Activated CD4-positive, alpha-beta T cell treated with anti-CD3 and anti-CD28 coated beads, Interleukin-2, amount 10 ng/mL, durations not matched to agents 24 days and 14 days (primary cell): ENCODE measurements at places on chromosomes 12 and 14. TPM values are rescaled to one million over a fixed set of nuclear protein-coding genes. Genes with fewer than 3 reads are reported as not detected.

- no peak overlapping the region for H3K4me3 ChIP-seq
- peaks cover 7% of the 10 kb centered on the region for H3K27me3 ChIP-seq
- no peak for DNase-seq
- peaks cover 24% of the 10 kb centered on the region for H3K4me1 ChIP-seq
- H3K27ac ChIP-seq, result no peak overlapping the region
Measured at GRCh38 chr12:124683152-124684124, 116.0 kb upstream of the NCOR2 start.

DNA sequence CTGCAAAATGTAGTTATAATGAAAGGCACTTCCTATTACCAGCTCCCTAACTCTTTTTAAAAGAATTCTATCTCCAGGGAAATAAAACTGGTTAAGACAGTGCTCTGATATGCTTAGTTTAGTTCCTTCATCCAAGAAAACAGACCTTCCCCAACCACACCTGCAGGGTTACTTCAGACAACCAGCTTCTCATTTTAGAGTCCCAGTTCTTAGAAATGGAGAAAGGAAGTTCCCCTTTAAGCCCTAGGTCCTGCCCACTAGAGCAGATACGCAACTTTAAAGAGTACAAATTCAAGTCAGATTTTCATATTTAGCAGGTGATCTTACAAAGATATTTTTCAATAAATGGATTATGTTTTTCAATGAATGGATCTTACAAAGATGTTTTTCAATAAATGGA is 4.4 kb upstream of the WSB2 start:
- no peak for DNase-seq
- H3K36me3 ChIP-seq, result peaks cover 26% of the 10 kb centered on the region
- H3K4me1 ChIP-seq, result peaks cover 46% of the 10 kb centered on the region
- no peak overlapping the region for H3K27ac ChIP-seq

The ZDHHC17 gene
- 24.6 and 31.2 TPM in 2 replicates for total RNA-seq

DNA sequence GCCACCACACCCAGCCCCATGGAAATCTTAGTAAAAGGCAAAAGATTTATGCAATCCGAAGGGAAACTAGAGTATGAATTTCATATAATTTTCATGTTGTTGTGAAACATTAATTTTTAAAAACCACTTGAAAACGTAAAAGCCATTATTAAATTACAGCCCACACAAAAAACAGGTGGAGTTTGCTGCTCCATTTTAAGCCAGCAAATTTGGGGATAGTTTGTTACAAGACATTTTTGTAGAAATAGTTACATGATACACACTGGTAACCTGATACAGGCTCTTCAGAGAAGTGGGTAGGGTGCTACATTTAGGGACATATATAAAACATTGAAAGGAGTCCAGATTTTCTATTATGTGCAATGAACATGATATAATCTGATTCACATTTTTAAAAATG is 17.6 kb downstream of the GNPTAB start:
- H3K4me1 ChIP-seq, result peaks cover 19% of the 10 kb centered on the region
- no peak overlapping the region for H3K4me3 ChIP-seq
- H3K27me3 ChIP-seq, result no peaks in the 10 kb centered on the region

DNA sequence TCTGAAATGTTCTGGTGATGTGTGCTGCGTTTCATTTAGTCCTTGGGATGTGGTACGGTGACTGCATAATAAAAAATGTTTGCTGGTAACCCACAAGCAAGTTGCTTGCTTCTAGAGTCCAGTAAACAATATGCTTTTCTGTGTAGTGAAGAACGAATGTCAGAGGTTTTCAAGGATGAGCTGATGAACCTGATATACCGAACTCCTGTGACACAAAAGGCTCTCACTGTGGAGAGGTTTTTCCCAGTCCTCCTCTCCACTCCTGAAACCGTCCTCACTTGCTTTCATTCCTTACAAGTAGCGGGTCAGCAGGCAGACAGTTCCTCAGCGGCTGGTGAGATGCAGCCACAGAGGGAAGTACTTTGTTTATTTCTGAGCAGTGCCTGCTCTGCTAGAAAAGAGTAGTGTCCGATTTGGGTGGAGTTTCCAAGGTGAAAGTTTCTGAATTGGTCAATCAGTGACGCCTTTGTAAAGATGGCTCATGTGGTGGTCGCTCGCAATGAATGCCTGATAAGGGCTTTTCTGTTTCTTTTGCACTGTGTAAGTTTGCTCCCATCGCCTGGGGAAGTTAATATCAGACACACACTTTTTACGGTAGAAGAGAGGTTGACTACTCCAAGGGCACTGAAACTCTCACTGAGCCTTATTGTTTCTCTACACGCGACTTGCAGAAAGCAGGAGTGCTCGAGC is 3.0 kb downstream of the ETV6 start:
- H3K36me3 ChIP-seq, result peaks cover 44% of the 10 kb centered on the region
- H3K27ac ChIP-seq, result peak overlapping the region; percentile 97
- DNase-seq, result peak; percentile 76
- no peaks in the 10 kb centered on the region for H3K27me3 ChIP-seq

GRCh38 chr14:70696026-70696425 is 54.3 kb downstream of the TTC9 start:
- no peak overlapping the region for H3K4me3 ChIP-seq
- H3K27me3 ChIP-seq, result no peaks in the 10 kb centered on the region
- H3K27ac ChIP-seq, result no peak overlapping the region

The HSPA2 gene
- 8.1 TPM in 2 replicates for total RNA-seq

The SPIC gene
- total RNA-seq, result not detected in 2 replicates

DNA sequence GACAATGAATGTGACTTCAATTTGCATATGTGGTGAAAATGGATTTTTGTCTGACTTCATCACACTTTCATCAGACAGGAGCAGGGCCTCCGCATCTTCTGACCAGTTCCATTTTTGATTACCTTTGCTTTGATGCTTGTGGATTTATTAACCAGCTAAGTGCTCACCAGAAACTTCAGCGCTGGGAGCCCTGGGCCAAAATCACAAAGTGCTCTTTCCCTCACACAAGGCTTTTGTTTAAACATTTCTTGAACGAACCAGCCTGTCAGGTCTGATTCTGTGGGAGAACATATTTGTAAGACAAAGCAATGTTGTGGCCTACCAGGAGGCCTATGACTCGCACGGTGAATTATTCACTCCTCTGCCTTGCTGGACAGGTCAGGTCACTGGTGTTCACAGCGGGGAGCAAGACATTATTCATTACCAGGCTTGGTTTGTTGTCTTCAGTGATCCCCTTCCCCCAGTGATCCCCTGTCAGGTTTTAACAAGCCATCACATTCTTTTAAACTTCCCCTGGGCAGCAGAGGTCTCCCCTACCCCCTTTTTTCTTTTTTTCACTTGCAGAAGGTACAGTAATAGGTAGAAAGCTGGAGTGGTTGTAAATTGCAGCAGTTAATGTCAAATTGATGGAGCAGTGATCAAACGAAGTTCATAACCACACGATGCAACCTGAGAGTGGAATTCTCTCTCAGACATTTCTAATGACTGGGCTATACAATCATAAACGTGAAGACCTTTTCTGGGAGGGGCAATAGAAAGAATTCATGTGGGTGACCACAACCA is 167.5 kb upstream of the PRICKLE1 start:
- no peak for DNase-seq
- H3K4me3 ChIP-seq, result no peak overlapping the region

The MOAP1 gene
- total RNA-seq, result 16.2 and 17.1 TPM in 2 replicates

DNA sequence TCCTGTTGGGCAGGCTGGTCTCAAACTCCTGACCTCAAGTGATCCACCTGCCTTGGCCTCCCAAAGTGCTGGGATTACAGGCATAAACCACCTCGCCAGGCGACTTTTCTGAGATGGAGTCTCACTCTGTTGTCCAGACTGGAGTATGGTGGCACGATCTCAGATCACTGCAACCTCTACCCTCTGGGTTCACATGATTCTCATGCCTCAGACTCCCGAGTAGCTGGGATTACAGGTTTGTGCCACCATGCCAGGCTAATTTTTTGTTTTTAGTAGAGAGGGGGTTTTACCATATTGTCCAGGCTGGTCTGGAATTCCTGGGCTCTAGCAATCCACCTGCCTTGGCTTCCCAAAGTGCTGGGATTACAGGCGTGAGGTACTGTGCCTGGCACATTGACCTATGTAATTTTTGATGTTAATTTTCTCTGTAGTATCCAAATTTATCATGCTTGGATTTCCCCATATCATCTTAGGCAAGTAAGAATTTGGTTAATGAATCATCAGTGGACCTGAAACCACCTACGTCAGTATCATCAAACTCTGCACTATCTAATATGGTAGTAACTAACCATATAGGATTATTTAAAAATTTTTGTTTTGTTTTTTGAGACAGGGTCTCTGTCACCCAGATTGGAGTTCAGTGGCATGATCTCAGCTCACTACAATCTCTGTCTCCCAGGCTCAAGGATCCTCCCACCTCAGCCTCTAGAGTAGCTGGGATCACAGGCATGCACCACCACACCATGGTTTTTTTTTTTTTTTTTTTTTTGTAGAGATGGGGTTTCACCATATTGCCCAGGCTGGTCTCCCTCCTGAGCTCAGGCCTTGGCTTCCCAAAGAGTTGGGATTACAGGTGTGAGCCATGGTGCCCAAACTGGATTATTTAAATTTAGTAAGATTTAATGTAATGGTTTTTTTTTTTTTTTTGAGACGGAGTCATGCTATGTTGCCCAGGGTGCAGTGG is 11.9 kb upstream of the ATP5F1B start:
- peak overlapping the region; percentile 73 for H3K27ac ChIP-seq
- peaks cover 4% of the 10 kb centered on the region for H3K4me1 ChIP-seq
- no peak for DNase-seq
- H3K36me3 ChIP-seq, result peaks cover 20% of the 10 kb centered on the region
- peak overlapping the region; percentile 30 for H3K4me3 ChIP-seq
- H3K27me3 ChIP-seq, result no peaks in the 10 kb centered on the region

The POTEM gene
- not detected in 2 replicates for total RNA-seq

DNA sequence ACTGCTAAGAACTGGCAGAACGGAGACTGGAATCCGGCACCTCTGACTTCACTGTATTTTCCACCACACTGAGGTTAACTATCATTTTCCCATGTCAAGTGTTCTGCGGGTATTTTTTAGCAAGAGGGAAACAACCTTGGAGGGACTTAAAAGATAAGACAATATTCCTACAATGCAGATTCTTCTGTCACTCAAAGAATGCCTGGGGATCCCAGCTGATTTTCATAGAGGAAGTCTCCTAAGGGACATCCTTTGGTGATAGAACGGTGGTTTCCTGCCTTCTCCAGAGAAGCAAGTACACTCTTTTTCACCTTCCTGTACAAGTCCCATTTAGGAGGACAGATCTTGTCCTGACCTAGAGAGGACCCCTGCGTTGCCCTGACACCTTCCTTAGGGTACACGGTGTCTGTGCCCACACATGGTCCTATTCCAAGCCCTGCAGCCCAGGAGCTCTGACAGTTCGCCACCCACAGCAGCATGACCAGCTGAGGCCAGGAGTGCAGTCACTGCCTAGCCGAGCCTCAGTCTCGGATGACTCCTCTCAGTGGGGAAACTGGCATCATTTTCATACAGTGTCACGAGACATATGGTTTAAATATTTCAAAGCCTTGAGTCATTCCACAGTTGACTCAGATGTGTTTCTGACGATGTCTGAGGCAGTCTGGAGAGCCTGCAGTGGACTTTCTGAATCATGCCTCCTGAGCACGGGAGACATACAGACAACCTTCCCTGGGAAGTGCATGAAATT is 181.3 kb upstream of the FKBP4 start:
- H3K4me3 ChIP-seq, result no peak overlapping the region
- no peaks in the 10 kb centered on the region for H3K36me3 ChIP-seq
- H3K4me1 ChIP-seq, result peaks cover 18% of the 10 kb centered on the region
- DNase-seq, result peak; percentile 67

GRCh38 chr14:93029417-93029816 is 86.3 kb downstream of the ITPK1 start:
- H3K4me1 ChIP-seq, result peaks cover 21% of the 10 kb centered on the region
- H3K27ac ChIP-seq, result no peak overlapping the region
- H3K27me3 ChIP-seq, result no peaks in the 10 kb centered on the region
- H3K4me3 ChIP-seq, result no peak overlapping the region
- H3K36me3 ChIP-seq, result no peaks in the 10 kb centered on the region
- DNase-seq, result no peak

DNA sequence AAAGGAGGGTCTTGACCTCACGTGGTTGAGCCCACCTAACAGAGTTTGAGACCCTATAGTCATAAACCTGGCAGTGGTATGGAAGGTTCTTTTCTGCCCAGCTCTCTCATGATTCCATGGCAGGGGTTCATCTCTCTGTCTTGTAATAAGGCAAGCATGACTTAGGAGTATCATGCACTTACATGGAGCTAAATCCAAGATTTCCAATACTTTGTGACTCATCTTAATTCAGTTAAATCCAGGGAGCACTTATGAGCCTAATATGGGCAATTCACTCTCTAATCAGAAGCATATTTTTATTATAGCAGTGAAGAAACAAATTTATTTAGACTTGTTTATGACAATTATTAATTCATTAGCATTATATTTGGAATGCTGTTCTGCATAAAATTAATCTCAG is 131.8 kb upstream of the CPSF6 start:
- DNase-seq, result no peak
- H3K4me3 ChIP-seq, result no peak overlapping the region
- no peaks in the 10 kb centered on the region for H3K36me3 ChIP-seq
- H3K27me3 ChIP-seq, result peaks cover 5% of the 10 kb centered on the region
